ENCODE measurements at places on chromosomes 7 and 10.

- no peak for DNase-seq
Measured at GRCh38 chr7:149638566-149639320, 134.6 kb downstream of the ZNF467 start.

- DNase-seq, result no peak
Measured at GRCh38 chr7:101891936-101892640, 74.7 kb downstream of the CUX1 start.

GRCh38 chr10:31757386-31757791 is 171.2 kb downstream of the ARHGAP12 start:
- DNase-seq, result no peak

- DNase-seq, result no peak
Measured at GRCh38 chr10:63258920-63259678, 126.0 kb downstream of the NRBF2 start.

- no peak for DNase-seq
Measured at GRCh38 chr10:18683427-18683826, 24.2 kb downstream of the ARL5B start.

GRCh38 chr10:35495521-35496119 is 109.5 kb upstream of the GJD4 start:
- DNase-seq, result no peak

GRCh38 chr10:72846238-72846637 is 47.3 kb upstream of the OIT3 start:
- DNase-seq, result no peak

DNA sequence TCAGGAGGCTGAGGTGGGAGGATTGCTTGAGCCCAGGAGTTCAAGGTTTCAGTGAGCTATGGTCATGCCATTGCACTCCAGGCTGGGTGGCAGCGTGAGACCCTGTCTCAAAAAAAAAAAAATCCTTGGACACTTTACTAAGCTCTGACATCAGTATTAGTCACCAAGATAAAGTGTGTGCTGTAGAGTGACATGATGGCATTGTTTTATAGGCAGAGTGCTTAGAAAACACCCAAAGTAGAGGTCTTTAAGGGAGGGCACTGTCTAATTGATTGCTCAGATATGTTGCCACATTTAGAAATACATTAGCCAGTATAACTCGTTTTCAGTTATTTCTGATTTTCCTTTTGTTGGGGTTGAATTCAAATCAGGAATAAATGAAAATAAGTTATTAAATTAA is 235.9 kb downstream of the REEP3 start:
- no peak for DNase-seq

DNA sequence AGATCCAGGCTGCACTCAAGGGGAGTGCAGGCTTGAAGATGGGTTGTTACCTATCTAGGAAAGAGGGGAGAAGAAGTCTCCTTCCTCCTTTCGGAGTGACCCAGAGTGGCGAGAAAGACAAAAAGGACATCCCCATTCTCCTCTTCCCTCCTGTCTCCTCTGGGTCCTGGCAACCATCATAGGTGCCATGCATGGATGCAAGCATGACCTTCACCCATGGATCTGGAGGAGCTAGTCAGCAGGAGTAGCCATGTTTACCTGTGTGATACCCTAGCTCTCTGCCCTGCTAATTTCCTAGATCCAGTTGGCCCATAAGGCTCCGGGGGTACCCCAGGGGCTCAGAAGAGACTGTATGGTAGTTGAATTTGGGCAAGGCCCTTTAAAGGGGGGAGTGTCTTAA is 17.2 kb upstream of the CROT start:
- no peak for DNase-seq

GRCh38 chr10:103546401-103546800 is 52.9 kb downstream of the NEURL1 start:
- DNase-seq, result no peak

- DNase-seq, result no peak
Measured at GRCh38 chr10:17910125-17910789, 41.5 kb upstream of the SLC39A12 start.

DNA sequence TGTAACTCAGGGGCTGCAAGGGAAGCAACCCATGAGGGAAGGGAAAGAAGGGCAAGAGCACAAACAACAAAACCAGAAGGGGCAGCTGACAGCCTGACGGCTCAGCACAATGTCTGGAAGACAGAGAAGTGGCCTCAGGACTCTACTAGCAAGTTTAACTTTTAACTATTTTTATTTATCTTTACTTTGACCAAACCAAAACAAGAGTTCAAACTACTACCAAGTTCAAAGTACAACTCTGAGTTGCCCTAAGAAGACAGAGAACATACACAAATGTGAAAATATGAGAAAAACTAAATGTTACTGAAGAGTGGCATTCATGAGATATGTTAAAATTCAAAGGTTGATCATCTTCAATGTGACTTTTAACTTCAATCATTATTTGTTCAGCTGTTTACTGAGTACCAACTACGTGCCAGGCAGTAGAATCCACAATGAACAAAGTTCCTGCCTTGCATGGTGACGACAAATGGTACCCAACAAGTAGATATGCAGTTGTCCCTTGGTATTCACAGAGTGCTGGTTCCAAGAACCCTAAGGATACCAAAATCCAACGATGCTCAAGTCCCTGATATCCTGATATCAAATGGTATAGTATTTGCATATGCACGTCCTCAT is 19.7 kb downstream of the NUDCD3 start:
- no peak for DNase-seq

- no peak for DNase-seq
Measured at GRCh38 chr10:62015994-62016393, 114.5 kb downstream of the ARID5B start.

- DNase-seq, result no peak
Measured at GRCh38 chr7:121500360-121501058, 104.4 kb upstream of the FAM3C start.

DNA sequence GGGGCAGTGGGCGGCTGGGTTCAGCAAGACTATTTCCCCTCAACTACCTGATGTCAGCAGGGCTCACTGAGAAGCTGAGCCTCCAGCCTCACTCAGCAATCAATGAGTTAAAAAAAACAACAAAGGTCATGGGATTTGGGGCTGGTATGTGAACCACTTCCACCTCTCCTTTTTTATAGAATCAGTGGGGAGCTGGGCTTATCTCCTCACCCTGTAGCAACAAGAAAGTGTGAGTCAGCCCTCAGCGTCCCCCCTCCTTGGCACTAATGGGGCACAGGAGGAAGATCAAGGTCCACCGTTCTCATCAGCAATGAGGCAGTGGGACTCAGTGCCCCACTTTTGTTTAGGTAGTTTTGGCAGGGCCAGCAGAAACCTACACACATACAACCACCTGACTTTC is 823.5 kb upstream of the POM121L12 start:
- no peak for DNase-seq

- no peak for DNase-seq
Measured at GRCh38 chr7:5997210-5997808, 11.5 kb downstream of the PMS2 start.

DNA sequence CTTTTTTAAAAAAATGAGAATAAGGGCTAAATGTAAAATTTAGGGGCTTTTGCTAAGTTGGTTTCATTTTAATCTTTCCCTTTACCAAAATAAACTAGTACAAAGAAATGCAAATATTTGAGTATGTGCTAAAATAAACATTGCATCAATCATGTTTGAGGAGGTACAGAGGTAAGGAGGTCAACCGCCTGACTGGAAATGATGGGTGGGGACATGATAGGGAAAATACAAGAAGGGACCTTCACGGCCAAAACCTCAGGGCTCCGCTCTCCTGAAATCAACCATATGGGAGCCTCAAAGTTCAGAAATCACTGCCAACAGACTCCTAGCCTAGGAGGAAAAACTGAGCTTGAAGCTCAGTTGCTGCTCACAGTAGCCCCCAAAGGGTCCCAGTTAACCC is 207.6 kb downstream of the AHR start:
- DNase-seq, result no peak

- DNase-seq, result no peak
Measured at GRCh38 chr7:158450476-158451124, 137.0 kb downstream of the PTPRN2 start.

GRCh38 chr10:46557319-46558121 is 1.1 kb upstream of the GPRIN2 start:
- DNase-seq, result no peak

- no peak for DNase-seq
Measured at GRCh38 chr10:68327889-68328786, 3.7 kb upstream of the HNRNPH3 start.

DNA sequence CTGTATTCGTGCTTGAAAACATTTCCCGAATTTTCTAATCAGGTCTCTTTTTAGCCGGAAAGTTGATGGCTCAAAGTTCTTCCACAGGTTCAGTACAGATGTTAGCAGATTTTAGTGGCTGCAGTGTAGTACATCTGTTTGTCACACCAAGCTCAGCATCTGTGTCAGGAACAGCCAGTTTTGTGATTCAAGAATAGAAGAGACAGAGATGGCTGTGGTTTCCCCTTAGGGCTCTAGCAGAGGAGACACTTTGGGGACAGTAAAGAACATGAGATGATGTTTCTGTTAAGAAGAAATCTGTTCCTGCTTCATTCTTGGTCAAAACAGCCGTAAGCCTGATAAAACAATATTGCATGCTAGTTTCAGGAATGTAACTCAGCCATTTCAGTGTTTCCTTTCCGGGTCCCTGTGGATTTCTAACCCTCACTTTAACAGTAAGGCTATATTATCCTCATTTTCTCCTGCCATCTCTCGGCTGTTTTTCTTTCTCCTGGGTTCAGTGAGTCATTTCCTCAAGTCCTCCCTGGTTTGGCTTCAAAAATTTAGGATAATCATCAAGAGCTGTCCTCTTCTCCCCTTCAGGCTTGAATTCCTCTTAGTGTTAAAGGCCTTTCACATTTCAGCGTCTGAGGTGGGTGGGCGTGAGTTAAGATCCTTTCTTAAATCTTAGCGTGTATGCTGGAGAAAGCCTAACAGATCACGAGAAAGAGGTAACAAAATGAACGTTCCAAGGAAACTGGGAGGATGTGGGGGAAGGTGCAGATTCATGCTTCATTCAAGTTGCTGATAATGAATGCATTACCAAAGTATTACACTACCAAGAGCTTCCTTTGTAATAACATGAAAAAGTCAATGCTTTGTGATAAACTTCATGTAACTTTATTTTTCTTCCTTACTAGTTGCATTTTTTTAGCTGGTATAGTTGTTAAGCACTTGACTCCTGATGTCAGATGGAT is 37.1 kb upstream of the BICC1 start:
- DNase-seq, result no peak

DNA sequence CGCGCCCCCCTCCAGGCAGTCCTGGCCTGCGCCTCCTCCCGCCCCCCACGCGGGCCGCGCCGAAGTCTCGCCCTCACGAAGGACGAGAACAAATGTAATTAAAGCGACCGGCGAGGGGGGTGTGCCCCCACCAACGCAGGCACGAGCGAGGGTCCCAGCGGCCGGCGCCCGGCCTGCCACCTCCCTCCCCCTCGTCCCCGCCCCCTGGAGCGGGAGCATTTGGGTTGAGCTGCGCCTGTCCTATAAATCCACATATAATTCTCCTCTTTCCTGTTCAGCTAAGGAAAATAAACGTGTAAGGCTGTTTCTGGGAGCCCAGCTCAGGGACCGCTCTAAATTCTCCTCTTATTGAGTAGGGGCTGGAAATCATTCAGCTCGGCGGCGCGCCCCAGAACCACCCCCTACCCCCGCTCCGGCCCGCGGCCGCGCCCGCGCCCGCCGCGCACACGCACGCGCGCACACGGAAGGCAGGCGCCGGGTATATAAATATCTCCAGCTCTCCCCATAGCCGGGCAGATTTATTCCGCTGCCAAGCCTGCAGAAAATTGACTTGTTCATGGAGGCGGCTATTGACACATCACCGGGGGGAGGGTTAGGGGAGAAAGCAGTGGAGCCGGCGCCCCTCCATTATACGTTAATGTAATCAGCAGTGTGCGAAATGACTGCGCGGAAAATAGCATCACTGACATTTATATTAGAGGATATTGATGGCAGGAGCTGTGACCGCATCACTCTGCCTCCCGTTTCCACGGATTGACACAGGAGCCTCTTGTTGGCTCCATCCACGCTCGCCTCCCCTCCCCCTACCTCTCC is 61.6 kb upstream of the BTRC start:
- no peak for DNase-seq

- DNase-seq, result no peak
Measured at GRCh38 chr7:159088016-159088865, 56.4 kb downstream of the VIPR2 start.

DNA sequence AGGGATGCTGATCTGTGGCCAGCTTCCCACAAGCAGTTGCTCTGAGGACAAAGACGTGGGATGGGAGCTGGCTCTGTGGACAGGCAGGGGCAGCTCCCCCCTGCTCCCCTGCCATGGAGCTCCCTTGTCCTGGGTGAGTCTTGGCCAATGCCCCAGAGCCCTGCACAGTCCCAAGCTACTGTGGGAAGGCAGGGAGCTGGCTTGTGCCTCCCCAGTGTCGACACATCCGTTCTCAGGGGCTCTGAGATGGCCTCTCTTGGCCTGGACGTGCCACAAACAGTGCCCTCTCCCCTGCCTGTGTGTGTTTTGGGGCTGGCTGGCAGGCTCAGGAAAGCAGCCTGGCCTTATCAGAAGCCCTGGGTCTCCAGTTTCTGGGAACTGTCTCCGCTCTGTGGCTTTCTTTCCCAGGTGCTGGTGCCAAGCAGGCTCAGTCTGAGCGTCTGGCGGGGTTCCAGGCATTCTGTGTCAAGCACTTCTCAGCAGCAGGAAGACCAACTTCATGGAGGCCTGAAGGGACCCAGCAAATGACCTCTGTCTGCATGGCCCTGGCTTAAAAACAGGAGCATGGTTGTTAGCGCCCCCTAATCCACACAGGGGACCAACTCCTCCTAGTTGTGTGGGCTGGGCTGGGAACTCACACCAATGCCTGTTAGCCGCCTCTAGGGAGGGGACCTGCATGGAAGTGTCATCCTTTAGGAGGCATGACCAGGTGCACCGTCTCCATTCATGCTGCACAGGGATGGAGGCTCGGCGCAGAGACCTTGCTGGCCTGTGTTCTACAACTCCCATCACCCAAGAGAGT is 375.2 kb downstream of the RPS24 start:
- no peak for DNase-seq

DNA sequence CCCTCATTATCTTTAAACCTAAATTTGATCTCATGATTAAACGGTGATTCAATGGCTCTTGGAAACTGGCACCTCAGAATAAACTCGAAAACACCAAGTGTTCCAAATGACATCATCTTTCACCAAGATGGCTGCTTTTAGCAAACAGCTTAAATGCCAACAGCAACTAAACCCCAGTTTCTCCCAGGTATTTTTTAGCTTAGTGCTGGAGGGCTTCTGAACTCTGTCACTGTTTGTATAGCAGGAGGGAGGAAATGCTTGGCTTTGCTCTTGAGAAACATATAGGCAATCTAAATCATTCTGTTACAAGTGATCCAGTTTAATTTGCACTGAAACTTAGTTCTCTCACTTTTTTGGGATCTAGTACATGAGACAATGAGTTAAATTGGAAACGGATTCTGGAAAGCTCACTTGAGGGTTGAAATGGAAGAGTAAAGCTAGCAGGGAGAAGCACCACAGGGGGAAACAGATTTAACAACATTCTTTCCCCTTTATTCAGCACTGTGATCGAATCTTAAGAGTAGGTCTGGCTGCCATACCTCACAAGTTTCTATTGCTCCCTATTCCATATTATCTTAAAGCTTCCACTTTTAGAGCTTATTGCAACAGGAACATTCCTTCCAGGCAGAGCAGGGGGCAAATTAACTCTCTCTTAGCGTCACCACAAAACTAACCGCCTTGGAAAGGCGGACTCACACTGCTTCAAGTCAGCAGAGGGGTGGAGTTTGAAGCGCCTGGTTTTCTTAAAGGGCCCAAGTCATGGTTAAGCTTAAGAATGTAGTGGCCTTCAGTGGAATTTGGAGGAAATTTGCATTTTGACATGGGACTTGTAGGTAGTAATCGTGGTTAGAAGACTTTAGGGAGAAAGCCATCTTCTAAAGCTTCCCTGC is 1.8 kb upstream of the CCDC6 start:
- DNase-seq, result peak; percentile 25

Measured in stimulated activated CD4-positive, alpha-beta T cell treated with anti-CD3 and anti-CD28 coated beads, Interleukin-12 subunit alpha, Interleukin-12 subunit beta, amount 100 ng/mL, for 4 hours (primary cell).